ENCODE measurements at places on chromosomes 3 and 15. TPM values are rescaled to one million over a fixed set of nuclear protein-coding genes. Genes with fewer than 3 reads are reported as not detected.

- no peak for DNase-seq
Observed at GRCh38 chr3:129835198-129835597, 58.3 kb downstream of the TMCC1 start.

DNA sequence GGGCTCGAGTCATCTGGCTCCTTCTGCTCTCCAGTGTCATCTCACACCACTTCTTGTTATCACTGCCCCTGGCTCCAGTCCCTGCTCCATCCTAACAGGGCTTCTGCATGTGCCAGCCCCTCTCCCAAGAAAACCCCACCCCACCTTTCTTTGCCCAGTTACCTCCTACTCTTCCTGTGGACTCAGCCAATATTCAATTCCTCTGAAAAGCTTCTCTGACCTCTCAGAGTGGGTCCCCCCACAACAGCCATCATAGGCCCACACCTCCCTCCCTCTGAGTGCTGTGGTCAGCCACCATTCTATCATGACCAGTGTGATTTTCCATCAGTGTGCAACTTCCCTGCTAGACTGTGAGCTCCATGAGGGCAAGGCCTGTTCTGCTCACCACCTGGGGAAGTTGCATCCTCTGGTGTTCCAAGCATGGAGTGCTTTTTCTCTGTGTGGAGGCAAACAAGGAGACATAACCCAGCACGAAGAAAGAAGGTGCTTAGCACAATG lies 71.6 kb downstream of the ADCY5 start:
- DNase-seq: no peak

DNA sequence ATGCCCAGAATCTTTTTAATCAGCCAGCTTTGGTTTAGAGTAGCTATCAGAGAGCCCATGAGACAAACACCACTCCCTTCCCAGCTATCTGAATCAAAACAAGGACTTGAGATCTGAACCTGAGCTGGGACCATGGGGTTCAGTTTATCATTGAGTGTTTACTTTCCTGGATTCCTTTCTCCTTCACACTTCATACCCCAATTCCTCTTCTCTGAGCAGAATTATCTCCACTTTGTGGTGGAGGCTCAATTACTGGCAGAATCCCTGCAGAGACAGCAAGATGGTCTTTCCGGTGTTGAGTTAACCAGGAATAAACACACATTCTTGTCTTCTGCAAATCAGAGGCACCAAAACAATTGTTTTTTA lies 102.4 kb downstream of the RPL22L1 start:
- DNase-seq: no peak

- no peak for DNase-seq
Observed at GRCh38 chr3:129418041-129418973, 10.1 kb downstream of the EFCAB12 start.

GRCh38 chr3:49720855-49721595 lies 1.5 kb upstream of the AMIGO3 start:
- no peak for DNase-seq

LRRC49 gene
- total RNA-seq: 5.9 TPM

BDH1 gene
- total RNA-seq: 51.5 TPM

Data from HT-29 (cell line).